ENCODE measurements at places on chromosomes 5 and 9.

GRCh38 chr9:2157277-2158110, 142.3 kb downstream of the SMARCA2 start:
- no peak for DNase-seq

- no peak for DNase-seq
These were observed 166.2 kb upstream of the KLF9 start for GRCh38 chr9:70580606-70581195.

DNA sequence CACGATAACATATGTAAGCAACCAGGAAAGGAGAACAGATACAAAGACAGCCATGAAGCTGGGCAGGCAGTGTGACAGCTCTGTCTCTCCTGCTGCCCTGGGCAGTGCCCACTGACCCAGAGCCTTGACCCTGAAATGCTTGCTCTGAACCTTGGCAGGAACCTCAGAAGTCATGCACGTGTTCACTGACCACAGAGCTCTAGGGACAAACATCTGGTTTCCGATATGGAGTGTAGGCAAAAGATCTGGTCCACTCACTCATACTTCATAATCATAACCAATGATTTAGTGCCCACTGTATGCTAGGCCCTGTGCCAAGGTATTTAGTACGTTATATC, 102.6 kb downstream of the FSTL4 start:
- DNase-seq: no peak

DNA sequence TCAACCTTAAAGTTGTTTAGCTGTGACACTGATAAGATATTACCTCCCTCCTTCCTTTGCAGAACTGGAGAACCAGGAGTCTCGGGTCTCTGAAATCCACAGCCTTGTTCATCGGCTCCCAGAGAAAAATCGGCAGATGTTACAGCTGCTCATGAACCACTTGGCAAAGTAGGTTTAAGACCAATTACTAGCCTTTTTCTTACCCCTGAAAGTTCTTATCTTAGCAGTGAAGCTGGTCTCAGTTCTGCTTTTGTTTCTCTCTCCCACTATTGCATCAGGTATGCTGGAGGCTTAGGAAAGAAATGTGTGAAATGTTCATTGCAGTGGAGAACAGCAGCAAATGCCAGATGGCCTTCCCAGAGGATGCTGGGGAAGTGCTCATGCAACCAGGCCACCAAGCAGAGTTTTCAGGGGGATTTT, 287.4 kb downstream of the ARHGAP26 start:
- no peak for DNase-seq

DNA sequence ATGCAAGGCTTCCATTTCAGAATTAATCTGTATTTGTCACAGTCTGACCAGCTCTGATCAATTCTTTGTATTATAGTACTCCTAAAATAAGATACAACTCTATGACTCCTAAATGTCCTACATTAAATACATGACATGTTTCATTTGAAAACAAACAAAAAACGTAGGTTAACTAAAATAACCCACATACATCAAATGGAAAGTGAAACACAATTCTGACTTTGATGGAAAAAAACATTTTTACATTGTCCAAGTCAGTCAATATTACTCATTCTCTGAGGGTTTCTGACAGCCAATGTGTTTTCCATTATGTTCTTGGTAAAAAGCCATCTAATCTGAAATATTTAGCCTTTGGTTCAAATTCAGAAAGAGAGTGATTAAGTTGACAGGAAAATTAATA, 8.7 kb downstream of the HMGCS1 start:
- DNase-seq: no peak

GRCh38 chr9:129875687-129876395, 40.6 kb downstream of the USP20 start:
- no peak for DNase-seq

GRCh38 chr5:172659909-172660628, 19.0 kb downstream of the NEURL1B start:
- peak; percentile 65 for DNase-seq

DNA sequence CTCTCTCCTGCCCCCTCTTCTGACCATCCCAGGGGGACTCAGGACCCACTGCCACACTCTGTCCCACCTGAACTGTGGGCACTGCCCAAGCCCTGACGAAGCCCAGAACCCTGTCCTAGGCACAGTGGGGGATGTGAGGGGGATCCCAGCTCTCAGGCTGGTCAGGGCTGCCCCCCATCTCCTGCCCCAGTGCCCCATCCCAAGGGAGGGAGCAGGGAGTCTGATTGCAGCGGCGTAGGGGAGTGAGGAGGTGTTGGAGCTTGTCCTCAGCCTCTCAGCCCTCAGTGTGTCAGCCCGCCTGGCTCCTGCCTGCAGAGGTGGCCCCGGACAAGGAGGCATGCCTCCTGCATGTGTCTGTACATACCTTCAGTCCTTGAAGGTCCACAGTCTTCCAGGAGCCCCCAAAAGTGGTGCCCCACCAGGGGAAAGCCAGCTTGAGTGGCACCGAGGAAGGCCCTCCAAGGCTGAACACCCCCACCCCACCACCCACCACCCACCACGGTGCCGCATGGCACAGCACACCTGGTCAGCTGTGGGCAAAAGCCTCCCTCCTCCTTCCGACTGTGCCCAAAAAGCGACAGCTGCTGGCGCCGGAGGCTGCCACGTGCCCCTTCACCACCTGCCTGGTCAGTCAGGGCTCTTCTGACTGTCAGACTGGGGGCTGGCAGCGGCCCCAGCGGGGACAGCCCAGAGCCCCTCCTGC, 930 bp downstream of the SARDH start:
- peak; percentile 60 for DNase-seq

DNA sequence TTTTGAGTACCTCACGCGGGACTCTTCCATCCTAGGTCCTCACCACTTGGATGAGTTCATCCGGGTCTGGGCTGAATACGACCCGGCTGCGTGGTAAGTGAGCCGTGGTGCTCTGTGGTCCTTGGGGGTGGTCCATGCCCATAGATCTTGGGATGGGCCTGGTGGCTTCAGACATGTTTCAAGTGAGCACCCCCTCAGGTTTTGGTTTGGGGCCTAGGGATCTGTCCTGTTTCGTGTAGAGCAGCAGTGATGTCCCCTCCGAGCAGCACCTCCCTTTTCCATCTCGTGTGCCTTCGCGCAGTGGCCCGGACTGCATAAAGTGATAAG, 218.9 kb downstream of the CACNA1B start:
- no peak for DNase-seq

DNA sequence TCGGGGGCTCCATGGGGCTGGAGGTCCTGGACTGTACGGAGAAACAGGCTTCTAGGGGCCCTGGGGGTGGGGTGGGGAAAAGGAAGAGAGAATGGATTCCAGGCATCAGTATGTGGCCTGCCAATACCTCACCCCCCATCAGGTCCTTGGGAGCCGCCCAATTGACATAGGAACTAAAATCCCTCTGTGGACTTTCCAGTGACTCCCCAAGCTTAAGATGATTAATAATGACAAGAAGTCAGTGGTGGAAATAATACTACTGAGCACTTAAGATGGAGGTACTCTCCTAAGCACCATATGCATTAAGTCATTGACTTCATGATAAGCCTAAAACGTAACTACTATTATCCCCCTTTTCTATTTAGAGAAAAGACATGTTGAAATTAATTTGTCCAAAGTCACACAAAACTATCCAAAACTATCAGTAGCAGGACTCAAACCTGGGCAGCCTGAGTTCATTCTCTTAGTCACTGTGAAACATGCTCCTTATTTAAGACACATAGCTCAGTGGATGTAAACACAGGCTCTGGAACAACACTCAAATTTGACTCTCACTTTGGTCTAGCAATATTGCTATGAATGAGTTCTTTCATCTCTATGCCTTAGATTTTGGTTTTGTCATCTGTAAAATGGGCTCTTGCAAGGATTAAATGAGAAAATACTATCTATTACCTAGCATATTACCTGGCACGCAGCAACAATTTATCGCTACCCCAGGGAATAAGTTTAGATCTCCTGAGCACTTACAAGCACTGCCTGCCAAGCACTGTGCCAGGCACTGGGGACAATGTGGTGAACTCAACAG, 9.5 kb downstream of the SPRY4 start:
- DNase-seq: no peak

DNA sequence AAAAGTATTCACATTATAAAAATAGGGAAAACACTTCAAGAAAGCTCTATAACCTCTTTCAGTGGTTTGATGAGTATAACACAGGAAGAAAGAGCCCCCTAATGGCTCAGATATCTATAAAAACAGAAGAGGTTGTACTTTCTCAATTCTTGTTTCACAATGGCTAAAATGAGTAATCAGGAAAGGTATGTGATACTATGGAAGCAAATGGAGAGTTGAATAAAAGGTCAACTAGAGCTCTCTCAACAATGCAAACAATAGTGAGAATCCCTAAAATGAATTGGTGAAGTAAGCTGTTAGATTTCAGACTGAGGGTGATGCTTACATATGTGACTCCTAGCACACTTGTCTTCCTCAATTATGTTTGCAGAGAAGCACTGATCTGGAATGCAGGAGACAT, 584.6 kb upstream of the CDH18 start:
- no peak for DNase-seq

GRCh38 chr5:52809884-52810283, 22.2 kb downstream of the ITGA1 start:
- DNase-seq: no peak

- no peak for DNase-seq
These were observed 33.3 kb upstream of the DAPK1 start for GRCh38 chr9:87464110-87464991.

DNA sequence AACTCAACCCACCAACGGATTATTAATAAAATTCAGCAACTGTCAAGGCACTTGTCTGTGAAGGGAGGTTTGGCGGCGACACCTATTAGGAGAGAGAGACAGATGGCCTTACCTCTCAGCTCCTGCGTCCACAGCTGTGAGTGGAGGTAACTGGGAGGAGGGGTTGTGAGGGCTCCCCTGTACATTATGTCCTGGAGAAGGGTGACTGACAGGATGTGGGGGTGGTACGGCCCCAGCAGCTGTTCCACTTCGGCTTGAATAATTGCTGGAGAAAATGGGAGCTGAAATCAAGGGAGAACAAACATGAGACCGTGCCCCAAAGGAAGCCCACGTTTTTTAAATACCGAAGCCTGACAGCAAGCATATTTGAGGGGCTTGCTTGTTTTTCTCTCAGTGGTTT, 353.5 kb upstream of the RFX3 start:
- no peak for DNase-seq

DNA sequence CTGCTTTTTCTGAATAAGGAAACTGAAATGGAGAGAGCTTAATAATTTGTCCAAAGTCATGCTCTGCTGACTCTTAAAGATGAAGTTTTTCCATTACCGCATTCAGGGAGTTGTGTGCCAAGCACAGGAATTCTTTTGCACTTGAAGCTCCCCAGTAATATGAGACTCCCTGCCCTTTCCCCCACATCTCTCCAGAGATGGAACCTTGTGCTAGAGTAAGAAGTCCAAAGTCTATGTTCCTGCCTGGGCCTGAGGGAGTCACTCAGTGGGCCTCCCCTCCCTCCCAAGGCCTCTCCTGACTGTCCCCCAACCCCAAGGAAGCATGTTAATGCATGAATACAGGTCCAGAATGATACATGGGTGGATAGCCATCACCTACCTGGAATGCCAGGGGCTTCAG, 173.3 kb upstream of the SEMA6A start:
- no peak for DNase-seq

- DNase-seq: no peak
These were observed 133.9 kb upstream of the PTCH1 start for GRCh38 chr9:95650720-95651119.

DNA sequence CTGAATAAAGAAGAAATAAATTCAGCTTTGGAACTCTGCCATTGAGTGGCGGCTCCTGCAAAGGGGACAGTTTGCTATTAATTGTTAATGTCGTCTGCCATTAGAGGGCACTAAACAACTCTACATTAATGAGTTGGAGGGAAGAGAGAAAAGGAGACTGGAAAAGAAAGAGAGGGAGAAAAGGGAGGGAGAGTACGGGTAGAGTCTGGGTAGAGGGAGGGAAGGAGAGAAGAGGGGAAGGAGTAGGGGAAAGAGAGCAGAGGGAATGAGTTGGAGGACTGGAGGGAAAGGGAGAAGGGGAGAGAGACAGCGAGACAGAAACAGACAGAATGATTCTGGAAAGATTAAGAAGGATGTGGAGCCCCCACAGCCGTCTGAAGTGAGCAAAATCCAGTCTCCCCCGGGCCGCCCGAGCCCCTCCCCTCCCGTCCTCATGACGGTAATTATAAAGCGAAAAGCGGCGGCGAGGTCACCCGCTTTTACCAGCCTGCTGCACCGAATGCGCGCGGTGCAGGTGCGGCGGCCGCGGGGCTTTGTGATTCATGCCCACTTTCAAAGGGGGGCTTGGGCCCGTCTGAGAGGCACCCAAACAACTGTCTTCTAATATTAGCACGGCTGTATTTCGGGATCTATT, 1.9 kb upstream of the FST start:
- peak; percentile 67 for DNase-seq

DNA sequence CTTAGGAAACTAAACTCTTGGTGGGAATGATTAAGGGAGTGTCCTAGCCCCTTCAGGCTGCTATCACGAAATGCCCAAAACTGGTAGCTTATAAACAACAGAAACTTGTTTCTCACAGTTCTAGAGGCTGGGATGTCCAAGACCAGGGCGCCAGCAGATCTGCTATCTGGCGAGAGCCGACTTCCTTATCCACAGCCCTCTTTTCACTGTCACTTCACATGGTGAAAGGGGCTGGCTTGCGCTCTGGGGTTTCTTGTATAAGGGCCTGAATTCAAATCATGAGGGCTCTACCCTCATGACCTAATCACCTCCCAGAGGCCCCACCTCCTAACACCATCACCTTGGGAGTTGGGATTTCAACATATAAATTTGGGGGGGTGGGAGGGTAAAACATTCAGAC, 49.1 kb downstream of the IPPK start:
- no peak for DNase-seq

DNA sequence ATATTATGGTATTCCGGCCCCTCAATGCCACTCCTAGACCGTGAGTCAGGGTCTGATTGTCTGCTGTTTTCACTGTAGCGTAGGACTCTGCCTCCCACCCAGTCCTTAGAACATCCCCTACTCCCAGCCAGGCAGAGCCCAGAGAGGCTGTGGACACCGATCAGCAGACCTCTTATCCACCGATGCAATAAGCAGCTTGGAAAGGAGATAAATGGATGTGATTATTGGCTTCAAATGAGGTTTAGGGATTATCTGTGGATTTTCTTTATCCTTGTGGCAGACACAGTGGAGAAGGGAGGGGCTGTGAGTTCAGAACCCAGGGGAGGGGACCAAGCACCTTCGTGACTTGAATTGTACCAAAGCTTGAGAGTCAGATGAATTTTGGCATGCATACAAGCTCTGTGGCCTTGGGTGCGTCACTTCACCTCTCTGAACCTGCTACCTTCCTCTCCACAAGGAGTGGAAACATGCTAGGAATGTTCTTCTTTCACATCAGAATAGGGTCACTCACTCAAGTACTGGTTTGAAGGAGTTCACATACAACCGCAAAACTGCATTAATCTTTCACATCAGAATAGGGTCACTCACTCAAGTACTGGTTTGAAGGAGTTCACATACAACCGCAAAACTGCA, 83.1 kb upstream of the CPLX2 start:
- DNase-seq: no peak

GRCh38 chr5:57320582-57320981, 146.7 kb downstream of the GPBP1 start:
- DNase-seq: no peak

GRCh38 chr5:56161439-56161823, 71.7 kb downstream of the ANKRD55 start:
- no peak for DNase-seq

All from NCI-H2029 (cell line).